ENCODE measurements at places on chromosomes 7 and 10. TPM values are rescaled to one million over a fixed set of nuclear protein-coding genes. Genes with fewer than 3 reads are reported as not detected.

The DNAJC12 gene
- total RNA-seq = 6.1 TPM

DNA sequence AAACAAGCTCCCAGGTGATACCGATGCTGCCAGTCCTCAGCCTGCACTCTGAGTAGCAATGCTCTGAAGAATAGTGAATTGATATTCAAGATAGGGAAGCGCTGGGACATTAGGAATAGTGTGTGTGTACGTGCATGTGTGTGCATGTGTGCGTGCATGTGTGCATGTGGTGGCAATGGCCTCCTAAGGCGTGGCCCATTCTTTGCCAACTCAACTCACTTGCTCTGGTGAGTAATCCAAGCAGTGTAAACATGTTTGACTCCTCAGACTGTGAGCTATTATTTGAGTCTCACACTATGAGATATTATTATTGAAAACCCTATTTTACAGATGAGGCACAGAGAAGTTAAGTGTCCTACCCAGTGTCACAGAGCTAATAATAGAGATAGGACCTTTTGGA lies 186.6 kb downstream of the RAB11FIP2 start:
- no peak overlapping the region for H3K4me3 ChIP-seq
- no peaks in the 10 kb centered on the region for H3K4me1 ChIP-seq
- no peak overlapping the region for H3K27ac ChIP-seq
- peaks cover 6% of the 10 kb centered on the region for H3K27me3 ChIP-seq

DNA sequence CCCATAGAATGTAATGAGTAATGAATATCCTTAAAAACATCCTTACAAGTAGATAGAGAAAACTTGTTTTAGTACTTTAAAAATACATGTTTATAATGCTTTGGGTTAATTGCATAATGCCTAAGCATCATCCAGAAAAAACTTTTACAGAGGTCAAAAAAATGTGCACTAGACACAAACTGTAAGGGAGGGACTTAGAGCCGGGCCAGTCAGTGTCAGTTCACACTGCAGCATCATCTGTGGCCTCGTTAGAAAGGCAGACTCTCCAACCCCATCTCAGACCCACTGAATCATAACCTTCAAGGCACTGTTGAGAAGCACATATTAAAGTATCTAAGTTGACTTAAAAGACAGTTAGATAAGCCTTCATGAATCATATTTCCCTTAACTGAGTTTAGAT lies 230.1 kb upstream of the PRPS1L1 start:
- no peaks in the 10 kb centered on the region for H3K27me3 ChIP-seq
- H3K4me1 ChIP-seq = no peaks in the 10 kb centered on the region
- H3K4me3 ChIP-seq = no peak overlapping the region
- no peak overlapping the region for H3K27ac ChIP-seq
- no peaks in the 10 kb centered on the region for H3K36me3 ChIP-seq
- DNase-seq = no peak

- H3K27me3 ChIP-seq = no peaks in the 10 kb centered on the region
- no peak overlapping the region for H3K4me3 ChIP-seq
- H3K27ac ChIP-seq = no peak overlapping the region
- no peaks in the 10 kb centered on the region for H3K4me1 ChIP-seq
- DNase-seq = no peak
- no peaks in the 10 kb centered on the region for H3K36me3 ChIP-seq
These were observed 472.8 kb upstream of the ADARB2 start for GRCh38 chr10:2210088-2210487.

DNA sequence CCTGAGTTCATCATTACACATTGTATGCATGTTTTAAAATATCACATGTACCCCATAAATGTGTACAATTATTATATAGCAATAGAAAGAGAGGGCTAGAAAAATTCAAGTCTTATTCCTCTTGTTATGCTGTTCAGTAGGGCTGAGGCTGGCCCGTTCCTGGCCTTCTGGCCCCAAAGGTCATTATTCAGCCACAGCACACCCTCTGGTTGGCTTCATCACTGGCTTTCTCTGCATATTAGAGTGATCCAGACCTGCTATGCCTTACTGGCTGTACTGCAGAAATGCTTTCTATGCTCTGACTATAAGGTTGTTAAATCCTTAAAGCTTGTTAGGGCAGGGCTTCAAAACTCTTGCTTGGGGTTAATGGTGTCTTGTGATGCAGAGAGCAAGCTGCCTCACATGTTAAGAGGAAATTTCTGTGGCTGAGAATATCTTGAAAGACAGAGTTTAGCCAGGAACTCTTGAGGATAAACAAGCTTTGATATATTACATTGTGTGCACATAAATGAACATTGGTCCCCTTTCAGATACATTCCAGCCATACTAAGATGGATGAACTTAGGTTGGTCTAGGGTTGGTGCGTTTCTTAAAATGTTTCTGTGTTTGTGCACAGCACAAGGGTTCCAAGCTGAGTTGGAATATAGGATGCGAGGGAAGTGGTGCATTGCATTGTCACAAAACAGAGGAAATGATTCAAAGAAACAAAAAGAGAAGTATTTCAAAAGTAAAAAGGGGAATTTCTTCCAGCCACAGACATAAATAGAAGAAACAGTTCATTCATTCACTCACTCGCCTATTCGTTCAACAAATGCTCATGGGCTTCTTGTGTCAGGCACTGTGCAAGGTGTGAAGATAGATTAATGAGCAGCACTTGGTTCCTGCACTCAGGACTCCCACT lies 61.6 kb upstream of the WDR11 start:
- H3K27me3 ChIP-seq = no peaks in the 10 kb centered on the region
- no peaks in the 10 kb centered on the region for H3K4me1 ChIP-seq
- no peak overlapping the region for H3K4me3 ChIP-seq
- H3K27ac ChIP-seq = no peak overlapping the region

DNA sequence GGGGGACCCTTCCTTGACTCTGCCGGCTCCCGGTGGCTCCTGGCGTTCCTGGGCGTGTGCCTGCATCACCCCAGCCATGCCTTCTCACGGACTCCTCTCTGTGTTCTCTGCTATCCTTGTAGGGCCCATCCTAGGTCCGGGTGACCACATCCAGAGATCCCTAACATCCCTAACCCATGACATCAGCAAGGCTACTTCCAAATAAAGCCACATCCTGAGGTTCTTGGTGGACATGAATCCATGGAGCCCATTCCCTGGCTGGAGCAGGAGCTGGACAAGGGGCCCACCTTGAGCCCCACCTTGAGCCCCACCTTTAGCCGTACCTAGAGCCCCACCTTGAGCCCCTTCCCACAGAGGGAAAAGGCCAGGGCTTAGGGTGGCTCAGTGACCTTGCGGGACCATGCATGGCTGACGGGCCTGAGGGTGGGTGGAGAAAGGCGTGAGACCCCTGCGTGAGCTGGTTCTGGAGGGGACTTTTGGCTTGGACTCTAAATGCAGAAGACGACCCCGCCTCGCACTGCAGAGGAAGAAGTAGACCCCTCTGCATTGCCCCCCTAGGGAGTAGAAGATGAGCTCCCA lies 58.5 kb upstream of the INPP5A start:
- no peak for DNase-seq
- no peak overlapping the region for H3K27ac ChIP-seq
- H3K27me3 ChIP-seq = peaks cover 18% of the 10 kb centered on the region

GRCh38 chr10:44929356-44930255 lies 18.5 kb downstream of the TMEM72 start:
- no peaks in the 10 kb centered on the region for H3K36me3 ChIP-seq
- no peak overlapping the region for H3K27ac ChIP-seq
- no peaks in the 10 kb centered on the region for H3K4me1 ChIP-seq
- H3K27me3 ChIP-seq = no peaks in the 10 kb centered on the region
- no peak overlapping the region for H3K4me3 ChIP-seq

- no peaks in the 10 kb centered on the region for H3K27me3 ChIP-seq
- no peak for DNase-seq
- no peaks in the 10 kb centered on the region for H3K4me1 ChIP-seq
- no peaks in the 10 kb centered on the region for H3K36me3 ChIP-seq
- H3K4me3 ChIP-seq = no peak overlapping the region
- H3K27ac ChIP-seq = no peak overlapping the region
These were observed 115.9 kb downstream of the DLG5 start for GRCh38 chr10:77810446-77811335.

Data from activated CD4-positive, alpha-beta memory T cell treated with anti-CD3 and anti-CD28 coated beads, Interleukin-2, amount 10 ng/mL, durations not matched to agents 7 days and 5 days (primary cell).